ENCODE measurements at places on chromosomes 4 and X. TPM values are rescaled to one million over a fixed set of nuclear protein-coding genes. Genes with fewer than 3 reads are reported as not detected.

The DDX53 gene
- total RNA-seq: not detected

The PNMA6A gene
- 0.20 TPM for total RNA-seq

The DRP2 gene
- 0.15 TPM for total RNA-seq

The ABCG2 gene
- total RNA-seq: 6.0 TPM

The PABPC1L2A gene
- not detected for total RNA-seq

The CPLX1 gene
- total RNA-seq: 0.20 TPM

The PIN4 gene
- 12.2 TPM for total RNA-seq

The FGB gene
- not detected for total RNA-seq

The SMIM31 gene
- total RNA-seq: not detected

The GPRASP3 gene
- 4.0 TPM for total RNA-seq

The MAGEA9B gene
- total RNA-seq: not detected

The CT45A3 gene
- not detected for total RNA-seq

The P2RY4 gene
- not detected for total RNA-seq

The TMPRSS11B gene
- total RNA-seq: not detected

The GPR173 gene
- 0.84 TPM for total RNA-seq

The BMX gene
- 14.0 TPM for total RNA-seq

The ZNF41 gene
- 6.9 TPM for total RNA-seq

The FAM156A gene
- total RNA-seq: 4.9 TPM

The ARHGAP6 gene
- total RNA-seq: 0.10 TPM
